ENCODE measurements at places on chromosomes 2 and 18. TPM values are rescaled to one million over a fixed set of nuclear protein-coding genes. Genes with fewer than 3 reads are reported as not detected.

Gene CHRNA1
- total RNA-seq, result not detected

Gene CCL20
- not detected for total RNA-seq

Gene UPP2
- not detected for total RNA-seq

Gene MCEE
- 2.0 TPM for total RNA-seq

Gene MRPL53
- 37.7 TPM for total RNA-seq

Gene CCDC93
- total RNA-seq, result 6.3 TPM

Gene ERICH2
- total RNA-seq, result not detected

Gene CPO
- total RNA-seq, result not detected

Gene TUBA3E
- total RNA-seq, result not detected

Gene CCDC141
- 2.0 TPM for total RNA-seq

DNA sequence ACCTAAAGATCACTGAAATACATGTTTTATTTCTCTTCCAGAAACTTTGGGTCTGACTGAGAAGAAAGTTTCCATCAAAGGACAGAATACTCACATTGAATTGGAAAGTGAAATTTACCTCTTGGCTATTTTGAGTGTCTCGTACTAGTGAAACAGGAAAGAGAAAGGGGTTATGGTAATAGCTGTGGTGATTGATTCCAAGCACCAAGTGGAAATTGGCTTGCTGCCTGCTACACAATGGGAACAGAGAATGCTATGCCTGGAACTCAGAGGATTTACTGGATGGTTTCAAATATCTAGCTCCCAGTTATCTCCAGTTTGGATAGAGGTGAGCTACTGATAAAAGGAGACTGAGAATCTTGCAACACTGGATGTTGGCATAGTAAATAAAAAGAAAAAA lies 492.8 kb upstream of the FSIP2 start:
- DNase-seq, result no peak

GRCh38 chr2:228581731-228582130 lies 400.2 kb upstream of the SPHKAP start:
- no peak for DNase-seq

DNA sequence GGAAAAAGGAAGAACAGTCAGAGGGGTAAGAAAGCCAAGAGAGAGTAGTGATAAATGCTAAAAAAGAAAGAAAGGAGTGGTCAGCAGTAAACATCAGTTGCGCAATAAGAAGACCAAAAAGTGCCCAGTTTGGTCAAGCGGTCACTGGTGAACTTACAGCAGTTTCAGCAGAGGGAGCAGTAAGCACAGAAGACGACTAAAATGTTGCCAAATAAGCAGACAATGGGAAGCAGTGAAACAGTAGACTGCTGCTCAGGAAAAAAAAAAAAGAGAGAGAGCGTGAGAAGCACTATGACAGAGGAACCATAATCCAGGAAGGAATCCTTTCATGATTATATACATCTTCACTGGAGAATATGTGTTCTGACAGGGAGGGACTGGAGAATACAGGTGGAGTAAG lies 45.8 kb downstream of the DNAJC10 start:
- DNase-seq, result no peak

GRCh38 chr2:36805635-36806224 lies 109.2 kb downstream of the VIT start:
- no peak for DNase-seq

DNA sequence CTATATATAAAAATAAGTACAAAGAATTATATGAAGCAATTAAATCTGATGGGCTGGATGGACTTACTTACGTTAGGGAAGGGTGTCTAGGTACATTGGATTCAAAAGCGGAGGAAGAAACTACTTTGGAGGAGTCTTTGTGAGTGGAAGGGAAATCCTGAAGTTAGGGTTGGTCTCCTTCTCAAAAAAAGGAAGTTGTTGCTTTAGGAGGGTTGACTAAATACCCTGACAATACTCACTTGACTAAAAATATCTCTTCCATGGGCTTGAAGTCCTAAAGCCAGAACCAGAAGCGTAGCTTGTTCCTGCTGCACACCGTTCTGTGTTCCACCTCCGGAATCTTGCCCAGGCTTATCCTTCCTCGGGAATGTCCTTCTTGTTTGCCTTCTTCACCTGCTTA lies 143.3 kb upstream of the ZEB2 start:
- no peak for DNase-seq

DNA sequence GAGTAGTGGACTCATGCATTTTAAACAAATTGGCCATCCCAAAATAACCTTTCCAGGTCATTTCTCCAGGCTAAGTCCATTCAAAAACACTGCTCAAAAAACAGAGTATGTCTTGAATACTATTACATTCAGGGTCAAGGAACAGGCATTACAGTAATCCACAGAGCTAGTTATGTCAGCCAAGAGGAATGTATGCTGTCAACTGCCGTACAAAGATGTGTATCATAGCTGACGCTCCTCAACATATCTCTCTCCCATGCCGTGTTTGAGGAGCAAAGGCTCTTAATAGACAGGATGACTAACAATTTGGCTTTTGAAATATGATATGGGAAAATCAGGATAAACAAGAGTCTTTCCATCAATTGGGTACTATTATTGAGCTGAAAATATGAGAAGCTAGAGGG lies 68.8 kb upstream of the KCTD1 start:
- no peak for DNase-seq

- DNase-seq, result no peak
These were observed 155.7 kb upstream of the SH3BP4 start for GRCh38 chr2:234796045-234796591.

- DNase-seq, result no peak
These were observed 534.6 kb downstream of the MBD2 start for GRCh38 chr18:53689886-53690285.

DNA sequence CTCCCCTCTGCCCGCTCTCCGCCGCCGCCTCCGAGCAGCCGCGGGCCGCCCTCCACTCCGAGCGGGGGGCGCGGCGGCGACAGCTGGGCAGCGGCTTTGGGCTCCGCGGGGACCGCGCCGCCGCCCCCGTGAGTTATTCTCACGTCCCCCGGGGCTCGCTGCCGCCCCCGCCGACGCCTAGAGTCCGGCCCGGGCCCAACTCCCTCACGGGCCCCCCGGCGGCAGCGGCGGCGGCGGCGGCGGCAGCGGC lies 645 bp downstream of the MIB1 start:
- DNase-seq, result no peak

- DNase-seq, result no peak
These were observed 172.5 kb downstream of the NBAS start for GRCh38 chr2:15388406-15389325.

DNA sequence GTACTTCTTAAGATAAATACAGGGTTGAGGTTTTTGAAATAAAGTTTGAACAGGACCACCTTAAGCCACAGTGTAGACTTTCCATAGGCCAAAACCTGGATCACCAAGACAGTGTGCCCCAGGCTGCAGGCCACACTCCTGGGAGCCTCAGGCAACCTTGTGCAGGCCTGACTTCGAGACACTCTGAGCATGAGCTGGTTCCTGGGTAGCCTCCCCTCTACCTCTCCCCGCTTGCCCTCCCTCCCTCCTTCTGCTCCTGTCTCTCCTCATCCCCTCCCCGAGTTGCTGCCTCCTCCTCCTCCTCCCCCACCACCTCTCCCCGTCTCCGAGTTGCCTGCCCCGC lies 10.6 kb upstream of the PROC start:
- DNase-seq, result no peak

DNA sequence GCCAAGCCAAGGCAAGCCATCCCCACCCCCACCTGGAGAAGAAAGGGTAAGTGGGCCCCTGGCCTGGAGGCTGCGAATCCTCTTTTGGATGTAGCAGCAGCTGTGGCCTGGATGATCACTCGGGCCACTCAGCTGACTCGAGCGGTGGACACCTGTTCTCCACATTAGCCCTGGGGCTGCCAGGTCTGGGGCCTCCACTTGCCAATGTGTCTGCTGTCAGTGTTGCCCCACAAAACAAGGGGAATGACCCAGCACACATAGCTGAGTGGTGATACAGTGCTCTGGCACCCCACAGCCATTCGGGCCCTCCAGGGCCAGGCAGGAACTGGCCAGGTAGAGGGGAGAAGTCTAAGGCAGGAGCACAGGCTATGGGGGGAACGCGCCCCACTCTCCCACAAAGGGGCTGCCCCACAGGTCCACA lies 2.6 kb downstream of the STK25 start:
- no peak for DNase-seq

DNA sequence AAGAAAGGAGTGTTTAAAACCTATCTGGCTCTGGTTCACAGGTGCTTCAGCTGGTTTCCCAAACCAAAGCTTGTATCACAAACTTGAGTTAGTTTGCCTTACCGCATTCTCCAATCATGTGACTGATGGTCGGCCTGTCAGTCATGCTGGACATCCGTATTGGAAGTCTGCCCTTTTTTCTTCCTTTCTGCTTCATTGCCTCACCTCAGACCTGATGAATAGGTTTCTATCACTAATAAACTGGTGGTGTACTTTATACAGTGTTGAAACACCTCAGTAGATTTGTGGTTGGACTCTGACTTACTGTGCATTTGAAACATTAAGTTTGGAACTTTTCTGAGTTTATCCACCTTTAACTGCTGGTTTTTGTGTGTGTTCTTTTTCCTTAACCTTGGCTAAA lies 84.1 kb downstream of the R3HDM1 start:
- no peak for DNase-seq

DNA sequence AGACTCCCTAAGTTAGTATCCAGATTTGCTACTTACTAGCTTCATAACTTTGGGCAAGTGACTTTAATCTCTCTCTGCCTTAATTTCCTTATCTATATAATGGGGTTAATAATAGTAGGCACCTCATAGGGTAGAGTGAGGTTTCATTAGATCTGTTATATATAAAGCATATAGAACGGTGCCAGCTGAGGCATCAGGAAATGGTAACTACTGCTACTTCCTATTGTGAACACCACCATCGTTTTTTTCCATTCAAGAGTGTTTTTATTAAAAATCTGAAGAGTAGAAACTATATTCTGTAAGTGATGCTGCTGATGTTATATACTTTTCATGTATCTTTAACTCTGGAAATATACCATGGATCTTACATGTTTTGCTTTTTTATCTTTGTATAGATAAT lies 44.3 kb downstream of the MALT1 start:
- no peak for DNase-seq

- no peak for DNase-seq
These were observed 11.3 kb downstream of the STK17B start for GRCh38 chr2:196160101-196160500.

DNA sequence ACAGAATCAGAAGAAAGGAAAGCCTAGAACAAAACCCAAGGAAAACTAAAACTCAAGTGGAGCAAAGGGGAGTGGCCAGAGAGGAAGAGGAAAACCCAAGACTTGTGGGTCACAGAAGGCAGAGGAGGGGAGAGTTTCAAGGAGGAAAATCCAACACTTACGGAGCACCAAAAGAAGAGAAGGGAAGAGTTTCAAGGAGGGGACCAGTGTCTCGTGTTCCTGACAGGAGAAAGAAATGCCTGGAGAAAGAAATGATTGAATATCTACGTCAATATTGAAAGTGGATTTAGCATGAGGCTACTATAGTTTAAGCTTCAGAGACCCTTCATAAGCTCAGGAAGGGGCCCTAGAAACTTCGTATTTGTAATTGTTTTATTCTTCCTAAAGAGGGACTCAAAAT lies 1.4 kb upstream of the MFSD6 start:
- no peak for DNase-seq

GRCh38 chr2:215626812-215627281 lies 191.0 kb upstream of the FN1 start:
- DNase-seq, result no peak

DNA sequence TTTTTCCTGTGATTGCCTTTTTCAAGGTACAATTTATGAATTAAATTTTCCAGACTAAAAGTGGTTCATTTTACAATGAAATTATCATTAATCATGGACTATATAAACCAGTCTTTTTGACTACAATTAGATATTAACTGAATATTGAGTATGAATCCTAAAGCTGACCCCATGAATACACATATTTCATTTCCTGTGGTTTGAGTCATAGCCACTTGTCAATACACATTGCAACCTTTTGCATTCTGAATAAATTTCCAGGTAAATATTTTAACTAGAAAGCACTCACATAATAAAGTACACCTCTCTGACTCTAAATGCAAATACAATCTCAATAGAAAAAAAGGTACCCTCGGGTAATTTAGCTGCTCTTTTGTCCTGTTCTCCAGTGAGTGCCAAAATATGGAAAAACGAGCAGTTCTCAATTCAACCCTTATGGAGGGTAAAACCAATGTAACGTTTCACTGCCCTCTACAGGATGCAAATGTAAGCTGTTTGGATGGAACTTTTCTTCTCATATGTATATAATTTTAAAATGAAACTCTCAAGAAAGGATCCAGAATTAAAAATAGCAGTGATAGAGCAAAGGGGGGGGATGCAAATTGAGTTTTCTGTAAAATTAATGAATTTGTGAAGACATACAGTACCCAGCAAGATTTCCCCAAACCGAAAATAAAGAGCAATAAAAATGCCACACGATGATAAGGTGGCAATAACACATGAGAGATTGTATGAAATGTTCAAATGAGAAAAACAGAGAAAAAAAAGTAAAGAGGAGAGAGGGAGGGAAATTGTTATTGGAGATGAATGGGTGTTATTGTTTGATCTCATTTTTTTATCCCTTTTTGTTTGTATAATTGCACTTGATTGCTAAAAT lies 1795.7 kb upstream of the PIK3C3 start:
- DNase-seq, result no peak

DNA sequence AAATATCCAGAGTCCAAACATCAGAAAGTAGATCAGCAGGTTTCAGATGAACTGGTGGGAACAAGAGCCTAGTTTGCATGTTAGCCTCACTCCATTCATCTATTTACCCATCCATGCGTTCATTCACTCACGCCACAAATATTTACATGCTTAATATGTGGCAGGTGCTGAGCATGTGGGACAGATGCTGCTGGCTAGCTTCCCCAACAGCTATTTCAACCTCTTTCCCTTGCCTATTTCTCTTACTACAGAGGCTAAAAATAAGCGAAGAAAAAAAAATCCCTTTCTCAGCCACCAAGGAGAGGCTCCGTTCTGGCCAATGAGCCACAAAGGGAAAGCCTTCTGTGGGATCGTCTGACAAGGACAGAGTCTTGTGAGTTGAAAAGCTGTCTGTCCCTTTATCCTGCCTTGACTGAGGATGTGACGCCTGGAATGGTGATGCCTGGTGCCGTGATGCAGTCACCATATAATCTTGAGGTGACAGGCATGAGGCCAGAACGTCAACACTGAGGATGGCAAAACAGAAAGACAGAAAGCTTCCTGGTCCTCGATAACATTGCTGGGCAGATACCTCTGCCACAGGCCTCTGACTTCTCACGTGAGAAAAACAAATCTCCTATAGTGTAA lies 78.2 kb downstream of the KCTD1 start:
- DNase-seq, result no peak

DNA sequence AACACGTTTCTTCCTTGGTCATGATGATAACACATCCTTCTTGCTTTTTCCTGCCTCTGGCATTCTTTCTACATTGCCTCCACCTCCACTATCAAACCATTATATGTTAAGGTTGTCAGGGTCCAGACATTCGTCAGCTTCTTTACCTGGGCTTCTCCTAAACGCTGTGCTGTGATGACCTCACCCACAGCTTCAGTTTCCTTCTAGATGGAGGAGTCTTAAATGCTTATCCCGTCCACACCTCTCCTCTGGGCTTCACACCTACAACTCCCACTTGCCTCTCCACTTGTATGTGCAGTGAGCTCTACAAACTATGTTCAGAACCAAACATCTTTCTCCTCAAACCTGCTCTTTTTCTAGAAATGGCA lies 666 bp upstream of the STAT1 start:
- DNase-seq, result no peak
